CD4-positive, alpha-beta T cell treated with Interleukin-17A for 4 hours (primary cell): ENCODE measurements at places on chromosomes 6 and 20.

GRCh38 chr20:47843886-47844567 lies 58.7 kb upstream of the SULF2 start:
- DNase-seq = no peak

DNA sequence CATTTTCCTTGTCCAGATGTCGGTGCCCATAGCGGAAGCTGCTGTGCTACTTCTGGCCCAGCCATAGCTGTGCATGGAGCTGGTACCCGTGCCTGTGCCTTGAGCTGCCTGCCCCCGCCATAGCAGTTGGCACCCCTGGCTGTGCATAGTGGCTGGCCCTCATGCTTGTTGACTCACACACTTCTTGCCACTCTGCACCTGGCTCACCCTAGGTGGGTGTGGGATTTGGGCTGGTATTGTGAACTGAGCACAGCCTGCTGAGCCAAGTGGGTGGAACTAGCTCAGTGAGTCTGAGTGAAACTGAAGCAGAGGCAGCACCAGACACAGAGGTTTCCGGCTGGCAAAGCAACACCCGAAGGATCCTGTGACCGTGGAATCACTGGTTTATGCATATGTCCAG lies 689.5 kb upstream of the EYS start:
- DNase-seq = no peak

DNA sequence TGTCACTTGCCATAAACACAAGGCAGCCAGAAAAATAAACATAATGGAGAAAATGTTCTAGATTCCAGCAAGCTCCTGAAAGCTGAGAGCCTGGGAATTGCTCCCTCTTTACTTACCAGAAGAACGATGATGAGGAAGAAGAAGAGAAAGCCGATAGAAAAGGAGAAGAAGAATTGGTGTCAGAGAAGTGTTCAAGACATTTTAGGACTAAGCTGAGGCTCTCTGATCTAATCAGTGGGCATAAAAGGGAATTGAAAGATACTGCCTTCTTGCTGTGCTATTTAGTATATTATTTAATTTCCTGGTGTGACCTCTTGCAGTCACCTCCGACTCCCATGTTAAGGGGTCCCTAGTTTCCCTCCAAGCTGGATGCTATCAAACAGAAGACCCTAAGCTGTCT lies 316.6 kb upstream of the JARID2 start:
- no peak for DNase-seq

DNA sequence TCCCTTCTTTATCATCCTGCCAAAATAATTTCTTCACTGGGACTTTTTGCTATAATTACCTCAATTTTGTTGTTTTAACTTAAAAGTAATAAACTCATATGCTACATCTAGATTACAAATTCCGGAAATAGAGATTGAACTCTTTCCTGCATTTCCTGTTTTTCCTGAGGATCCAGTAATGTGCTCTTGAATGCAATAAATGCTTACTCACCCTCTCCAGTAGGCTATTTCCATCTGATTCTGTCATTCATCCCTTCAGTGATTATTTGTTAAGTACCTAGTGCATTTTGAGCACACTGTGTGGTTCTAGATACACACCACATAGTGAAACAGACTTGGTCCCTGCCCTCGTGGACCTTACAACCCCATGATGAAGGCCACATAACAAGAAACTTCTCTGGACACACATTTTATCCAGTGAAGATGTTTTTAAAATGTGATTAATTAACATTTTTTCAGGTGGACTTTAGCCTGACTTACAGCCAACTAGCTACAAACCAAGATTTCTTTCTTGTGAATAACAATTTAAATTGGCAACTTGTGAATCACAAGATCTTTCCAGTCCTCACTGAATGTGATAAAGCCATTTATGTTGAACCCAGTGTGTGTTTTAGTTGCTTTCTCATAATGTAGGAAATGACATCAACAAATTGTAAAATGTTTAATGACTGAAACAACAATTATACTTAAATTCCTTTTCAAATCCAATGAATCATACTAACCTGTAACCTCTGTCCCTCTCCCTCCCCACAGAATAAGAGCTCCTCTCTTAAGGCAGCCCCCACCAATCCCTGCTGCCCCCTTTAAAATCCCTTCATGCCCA lies 272.3 kb downstream of the KHDC1L start:
- no peak for DNase-seq

DNA sequence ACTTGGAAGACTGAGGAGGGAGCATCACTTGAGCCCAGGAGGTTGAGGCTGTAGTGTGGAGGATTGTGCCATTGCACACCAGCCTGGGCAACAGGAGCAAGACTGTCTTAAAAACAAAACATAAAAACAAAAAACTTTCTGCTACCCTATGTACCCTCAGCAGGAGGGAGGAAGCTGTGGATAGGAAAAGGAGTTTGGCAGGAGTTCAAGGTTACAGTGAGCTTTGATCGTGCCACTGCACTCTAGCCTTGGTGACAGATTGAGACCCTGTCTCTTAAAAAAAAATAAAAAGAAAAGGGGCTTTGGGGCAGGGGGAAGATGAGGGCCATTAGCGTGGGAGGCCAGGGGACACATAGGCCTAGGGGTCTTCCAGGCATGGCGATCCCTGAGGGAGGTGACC lies 135.7 kb downstream of the DHX35 start:
- no peak for DNase-seq

DNA sequence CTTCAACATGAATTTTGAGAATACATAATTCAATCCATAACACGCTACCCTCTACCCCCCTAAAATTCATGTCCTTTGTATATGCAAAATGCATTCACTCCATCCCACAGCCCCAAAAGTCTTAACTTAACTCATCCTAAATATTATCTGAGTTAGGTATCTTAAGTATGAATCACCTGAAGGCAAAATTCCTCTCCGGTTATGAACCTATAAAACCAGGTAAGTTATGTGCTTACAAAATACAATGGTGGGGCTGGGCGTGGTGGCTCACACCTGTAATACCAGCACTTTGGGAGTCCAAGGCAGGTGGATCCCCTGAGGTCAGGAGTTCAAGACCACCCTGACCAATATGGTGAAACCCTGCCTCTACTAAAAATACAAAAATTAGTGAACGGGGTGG lies 23.5 kb upstream of the PRSS35 start:
- DNase-seq = no peak

DNA sequence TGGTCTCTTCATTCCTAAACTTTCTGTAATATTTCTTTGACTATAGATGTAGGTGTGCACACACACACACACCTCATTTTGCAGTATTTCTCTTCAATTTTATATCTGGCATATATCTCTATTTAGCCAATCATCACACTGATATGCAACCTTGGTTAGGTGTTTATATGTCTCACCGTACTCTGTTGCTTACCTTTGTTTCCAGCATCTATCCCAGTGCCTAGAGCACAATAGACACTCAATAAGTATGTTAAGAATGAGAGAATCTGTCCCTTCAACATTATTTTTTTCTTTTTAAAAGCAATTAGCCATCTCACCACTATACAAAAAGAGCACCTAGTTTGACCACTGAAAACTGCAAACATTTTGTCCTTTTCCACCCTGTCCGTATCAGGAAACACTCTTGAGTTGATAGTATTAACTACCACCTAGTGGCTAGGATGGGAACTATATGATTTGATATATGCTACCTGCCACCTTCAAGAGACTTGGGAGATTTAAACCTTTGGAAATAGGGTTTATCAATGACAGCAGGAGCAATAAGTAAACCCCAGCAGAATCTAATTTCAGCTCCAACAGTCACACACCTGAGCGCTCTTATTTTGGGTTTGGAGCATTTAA lies 48.7 kb upstream of the RSPO3 start:
- no peak for DNase-seq

DNA sequence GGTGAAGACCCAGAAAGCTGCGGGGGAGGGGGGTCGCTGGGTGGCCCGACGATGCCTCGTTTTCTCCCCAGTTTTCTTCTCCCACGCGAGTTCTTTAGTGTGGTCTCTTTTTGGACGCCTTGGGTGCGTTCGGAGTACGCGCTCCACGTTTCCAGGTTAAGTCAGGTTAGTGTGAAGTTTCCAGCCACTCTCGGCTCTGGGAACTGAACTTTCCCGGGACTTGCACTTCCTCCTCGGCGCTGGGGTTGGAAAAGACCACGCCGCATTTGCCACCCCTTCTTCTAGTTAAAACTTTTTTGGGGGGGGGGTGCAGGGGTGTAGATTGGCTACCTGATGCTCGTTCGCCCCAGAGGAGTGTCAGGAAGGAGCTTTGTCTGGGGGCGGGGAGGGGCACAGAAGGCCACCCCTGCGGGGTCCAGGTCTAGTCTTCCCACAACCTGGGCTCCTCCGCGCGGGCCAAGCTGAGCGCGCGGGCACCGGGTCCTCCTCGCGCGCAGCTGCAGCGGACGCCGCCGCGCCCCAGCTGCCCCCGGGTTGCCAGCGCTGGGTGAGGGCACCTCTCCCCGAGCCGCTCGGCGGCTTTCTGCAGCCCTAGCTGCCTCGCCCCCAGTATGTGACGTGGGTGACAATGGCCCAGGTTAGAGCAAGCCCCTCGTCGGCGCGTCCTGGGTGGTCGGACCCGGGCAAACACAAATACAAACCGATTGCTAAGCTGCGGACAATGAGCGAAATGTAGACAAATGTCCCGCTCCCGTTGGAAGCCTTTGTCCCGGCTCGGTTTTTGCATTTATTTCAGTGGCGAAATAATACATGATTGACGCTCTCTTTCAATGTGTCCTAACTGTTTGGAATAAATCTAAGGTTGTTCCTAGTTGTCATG lies 1.7 kb upstream of the NKX2-2 start:
- DNase-seq = no peak

GRCh38 chr20:4811661-4812181 lies 90.0 kb downstream of the PRND start:
- DNase-seq = peak; percentile 82
